ENCODE measurements at places on chromosomes 16 and 17.

GRCh38 chr17:731644-732066 lies 741 bp upstream of the TLCD3A start:
- DNase-seq, result no peak

DNA sequence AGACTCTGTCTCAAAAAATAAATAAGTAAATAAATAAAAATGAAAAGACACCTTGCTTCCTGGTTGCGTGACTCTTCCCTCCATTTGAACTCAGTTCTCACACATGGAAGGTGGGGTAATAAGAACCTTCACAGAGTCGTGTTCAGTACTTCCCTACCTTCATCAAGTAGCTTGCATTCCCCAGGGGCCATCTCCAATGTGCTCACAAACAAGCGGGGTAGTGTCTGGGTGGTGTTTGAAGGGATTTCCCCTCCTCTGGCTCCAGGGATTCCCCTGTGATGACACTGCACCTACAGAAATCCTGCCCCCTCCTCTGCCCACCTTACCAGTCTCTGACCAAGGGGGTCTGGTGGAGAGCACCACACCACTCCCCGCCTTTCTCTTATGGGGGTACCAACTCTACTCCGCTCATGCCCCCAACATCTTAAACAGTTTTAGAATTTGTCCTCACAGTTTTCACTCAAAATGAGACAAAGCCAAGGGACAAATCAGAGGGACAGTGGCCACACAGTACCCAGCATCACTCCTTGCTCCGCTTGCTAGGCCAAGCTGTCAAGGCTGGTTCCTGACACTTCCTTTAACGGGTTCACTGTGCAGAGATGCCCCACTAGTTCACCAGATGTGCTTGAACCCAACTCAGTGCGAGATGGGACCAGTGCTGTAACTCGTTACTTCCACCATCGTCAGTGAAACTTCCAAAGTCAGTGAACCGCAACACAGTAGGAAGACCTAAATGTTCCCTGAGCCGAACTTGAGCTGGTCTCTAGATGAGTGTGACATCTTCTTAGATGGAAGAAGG lies 69.1 kb downstream of the COPRS start:
- DNase-seq, result no peak

- DNase-seq, result no peak
These were observed 1.4 kb downstream of the XYLT2 start for GRCh38 chr17:50347117-50347893.

GRCh38 chr17:32865141-32865540 lies 11.8 kb downstream of the MYO1D start:
- no peak for DNase-seq

DNA sequence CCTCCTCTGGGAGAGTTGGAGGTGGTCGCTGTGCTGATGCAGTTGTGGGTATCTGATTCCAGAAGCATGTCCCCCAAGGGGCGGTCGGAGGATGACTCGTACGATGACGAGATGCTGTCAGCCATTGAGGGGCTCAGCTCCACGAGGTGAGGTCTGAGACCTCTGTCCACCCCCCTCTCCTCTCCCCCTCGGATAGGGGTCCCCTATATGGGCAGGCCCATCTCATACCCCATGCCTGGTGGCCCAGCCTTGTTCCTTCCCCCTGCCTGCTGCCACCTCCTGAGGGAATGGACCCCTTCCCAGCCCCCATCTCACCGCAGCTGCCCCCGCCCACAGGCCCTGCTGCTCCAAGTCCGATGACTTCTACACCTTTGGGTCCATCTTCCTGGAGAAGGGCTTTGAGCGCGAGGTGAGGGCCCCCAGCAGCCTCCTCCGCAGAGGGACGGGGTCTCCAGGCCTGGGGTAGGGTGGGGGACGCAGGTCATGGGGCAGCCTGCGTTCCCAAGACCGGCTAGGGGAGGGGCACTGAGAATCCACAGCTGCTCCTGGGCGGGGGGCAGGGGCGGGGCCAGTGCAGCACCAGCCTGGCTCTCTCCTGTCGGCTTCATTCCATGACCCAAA lies 39.2 kb downstream of the ADCY7 start:
- peak; percentile 17 for DNase-seq

DNA sequence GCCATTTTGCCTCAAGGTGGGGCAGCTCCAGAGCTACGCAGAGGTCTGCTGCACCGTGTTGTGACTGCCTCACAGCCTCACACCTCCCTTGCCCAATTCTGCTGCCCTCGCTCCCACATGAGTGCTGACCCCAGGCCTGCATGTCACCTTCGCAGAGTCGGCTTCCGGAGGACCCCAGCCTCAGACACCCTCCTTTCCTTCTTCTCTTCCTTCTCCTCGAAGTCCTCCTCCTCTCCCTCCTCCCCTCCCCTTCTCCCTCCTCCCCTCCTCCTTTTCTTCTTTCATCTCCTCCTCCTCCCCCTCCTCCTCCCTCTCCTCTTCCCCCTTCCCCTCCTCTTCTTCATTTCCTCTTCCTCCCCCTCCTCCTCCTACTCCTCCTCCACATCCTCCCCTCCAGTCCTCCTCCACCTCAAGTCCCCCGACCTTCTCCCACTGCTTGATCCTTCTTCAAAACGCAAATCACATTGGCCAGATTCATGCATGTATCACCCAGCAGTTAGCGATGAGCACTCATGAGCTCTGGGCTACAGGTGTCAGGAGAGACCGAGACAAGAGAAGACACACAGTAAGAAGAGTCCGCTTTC lies 243.8 kb downstream of the RBFOX3 start:
- peak; percentile 38 for DNase-seq

DNA sequence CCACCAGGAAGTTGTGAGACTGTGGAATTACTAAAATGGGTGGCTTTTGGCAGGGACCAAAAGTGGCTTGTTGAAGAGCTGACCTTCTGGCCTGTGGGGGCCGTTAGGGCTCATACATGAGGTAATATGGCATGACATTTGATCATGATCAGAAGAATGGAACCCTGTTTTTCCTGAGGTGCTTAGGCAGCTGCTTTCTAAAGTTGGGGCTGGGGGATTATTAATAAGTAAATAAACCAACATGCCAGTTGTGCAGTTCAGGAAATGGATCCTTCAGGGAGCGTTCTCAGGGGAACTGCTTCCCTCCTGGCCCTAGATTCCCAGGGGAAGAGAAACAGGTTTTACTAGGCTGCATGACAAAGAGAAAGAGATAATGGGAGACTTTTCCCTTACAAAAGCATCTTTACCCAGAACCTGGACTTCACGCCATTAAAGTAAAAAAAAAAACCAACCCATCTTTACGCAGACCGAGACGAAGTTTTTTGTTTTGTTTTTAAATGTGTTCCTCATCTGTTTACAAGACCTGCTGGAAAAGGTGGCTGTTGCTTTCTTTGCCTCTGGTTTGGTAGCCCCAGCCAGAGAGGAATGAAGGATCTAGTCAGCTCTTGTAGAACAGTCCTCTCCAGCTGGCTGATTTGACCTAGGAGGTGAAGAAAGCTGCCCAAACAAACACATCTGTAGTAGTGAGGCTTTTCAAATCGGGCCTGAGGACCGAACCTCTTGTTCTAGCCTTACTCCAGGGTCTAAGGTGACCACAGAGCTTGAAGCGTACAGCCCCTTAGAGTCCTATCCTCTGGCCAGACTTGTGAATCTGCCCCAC lies 22.7 kb downstream of the YPEL2 start:
- no peak for DNase-seq

DNA sequence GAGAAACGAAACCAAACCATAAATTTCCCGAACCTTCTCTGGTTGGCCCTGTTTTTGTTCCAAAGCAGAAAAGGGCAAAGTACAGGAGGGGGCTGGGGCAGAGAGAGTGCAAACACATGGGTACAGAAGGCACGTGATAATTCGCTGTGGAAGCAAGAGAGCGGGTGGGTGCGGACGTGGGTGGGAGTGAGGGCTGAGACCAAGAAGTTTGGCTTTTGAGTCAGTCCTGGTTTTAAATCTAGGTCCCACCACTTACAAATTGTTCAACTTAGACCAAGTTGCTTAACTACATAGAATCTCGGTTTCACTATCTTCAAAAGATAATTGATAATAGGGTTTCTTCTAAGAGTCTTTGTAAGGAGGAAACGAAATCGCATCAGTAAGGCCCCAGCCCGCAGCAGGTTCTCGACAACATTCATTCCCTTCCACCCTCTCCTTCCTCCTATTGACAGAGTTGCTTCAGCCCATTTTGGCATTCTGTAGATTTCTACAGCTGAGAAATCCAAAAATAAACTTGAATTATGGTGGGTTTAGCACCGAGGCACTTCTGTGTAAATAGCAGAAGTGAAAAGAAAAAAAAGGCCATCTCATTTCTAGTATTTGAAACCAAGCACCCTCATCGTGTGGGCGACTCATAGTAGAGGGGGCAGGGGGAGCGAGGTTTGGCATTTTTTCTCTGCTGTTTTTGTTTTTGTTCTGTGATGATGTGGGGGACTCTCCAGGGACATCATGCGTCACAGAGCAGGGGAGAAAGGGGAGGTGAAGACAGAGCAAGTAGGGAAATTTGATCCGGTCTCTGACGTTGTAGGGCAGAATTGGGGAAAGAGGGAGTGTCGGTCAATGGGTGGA lies 33.6 kb upstream of the CCR7 start:
- DNase-seq, result peak; percentile 91

DNA sequence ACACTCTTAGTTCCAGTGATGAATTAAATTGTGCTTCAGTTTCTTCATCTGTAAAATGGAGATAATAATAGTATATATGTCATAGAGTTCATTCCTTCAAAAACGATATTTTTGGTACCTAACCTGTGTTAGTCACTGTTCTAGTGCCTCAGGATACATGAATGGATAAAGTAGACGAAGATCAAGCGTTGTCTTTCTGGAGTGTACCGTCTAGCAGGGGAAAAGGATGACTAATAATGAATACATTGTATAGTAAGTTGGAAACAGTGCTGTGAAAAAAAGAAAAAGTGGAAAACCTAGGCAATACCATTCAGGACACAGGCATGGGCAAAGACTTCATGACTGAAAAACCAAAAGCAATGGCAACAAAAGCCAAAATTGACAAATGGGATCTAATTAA lies 8.6 kb downstream of the KRT10 start:
- DNase-seq, result no peak

GRCh38 chr17:7307686-7308624 lies 527 bp downstream of the EIF5A start:
- peak; percentile 90 for DNase-seq

GRCh38 chr16:9077091-9077809 lies 14.2 kb upstream of the HAPSTR1 start:
- DNase-seq, result peak; percentile 79

DNA sequence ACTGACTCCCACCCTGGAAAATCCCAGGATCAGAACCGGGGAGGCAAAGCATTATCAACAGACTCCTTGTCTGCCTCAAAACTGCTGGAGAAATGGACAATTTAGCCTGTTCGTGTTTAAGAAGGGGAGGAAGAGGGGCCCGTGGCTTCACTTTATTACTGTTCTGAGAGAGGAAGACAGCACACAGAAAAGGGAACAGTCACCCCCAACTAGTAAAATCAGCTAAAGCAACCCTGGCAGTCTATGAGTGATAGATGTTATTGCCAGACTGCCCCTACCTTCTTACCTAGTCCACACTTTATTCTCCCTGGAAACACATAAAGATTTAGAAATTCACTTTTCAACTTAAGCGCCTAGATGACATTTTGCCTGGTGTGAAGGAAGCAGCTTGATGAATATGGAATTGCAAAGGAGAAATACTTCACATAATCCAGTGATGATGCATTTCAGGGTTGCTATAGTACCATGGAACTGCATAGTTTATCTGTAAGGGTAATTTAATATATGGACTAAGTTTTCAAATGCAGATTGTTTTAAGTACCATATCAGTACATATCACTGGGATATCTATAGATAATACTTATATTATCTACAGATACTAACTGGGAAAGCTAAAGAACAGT lies 36.9 kb upstream of the TRAP1 start:
- peak; percentile 44 for DNase-seq

DNA sequence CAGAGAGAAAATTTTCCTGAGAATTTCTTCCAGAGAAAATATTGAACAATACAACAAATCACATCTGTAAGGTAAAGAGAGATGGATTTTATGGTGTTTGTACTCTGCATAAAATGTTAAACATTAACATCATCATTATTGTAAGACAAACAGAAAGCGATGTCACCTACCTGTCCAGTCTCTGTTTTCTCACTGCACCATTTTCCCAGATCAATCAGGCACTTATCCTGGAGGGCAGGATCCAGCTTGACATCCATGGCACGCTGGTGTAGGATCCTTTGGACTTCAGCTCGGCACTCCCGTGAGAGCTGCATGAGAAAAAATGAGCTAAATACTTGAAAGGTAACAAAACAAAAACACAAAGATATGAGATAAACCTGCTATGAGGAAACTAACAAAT lies 55.9 kb upstream of the CLEC18B start:
- DNase-seq, result no peak

- DNase-seq, result peak; percentile 90
These were observed 29.6 kb downstream of the ACSF3 start for GRCh38 chr16:89123001-89123830.

Measured in osteoblast (primary cell).